ENCODE measurements at places on chromosomes 5 and 9.

- DNase-seq = no peak
Measured at GRCh38 chr9:131554087-131554842, 8.9 kb downstream of the PRRT1B start.

DNA sequence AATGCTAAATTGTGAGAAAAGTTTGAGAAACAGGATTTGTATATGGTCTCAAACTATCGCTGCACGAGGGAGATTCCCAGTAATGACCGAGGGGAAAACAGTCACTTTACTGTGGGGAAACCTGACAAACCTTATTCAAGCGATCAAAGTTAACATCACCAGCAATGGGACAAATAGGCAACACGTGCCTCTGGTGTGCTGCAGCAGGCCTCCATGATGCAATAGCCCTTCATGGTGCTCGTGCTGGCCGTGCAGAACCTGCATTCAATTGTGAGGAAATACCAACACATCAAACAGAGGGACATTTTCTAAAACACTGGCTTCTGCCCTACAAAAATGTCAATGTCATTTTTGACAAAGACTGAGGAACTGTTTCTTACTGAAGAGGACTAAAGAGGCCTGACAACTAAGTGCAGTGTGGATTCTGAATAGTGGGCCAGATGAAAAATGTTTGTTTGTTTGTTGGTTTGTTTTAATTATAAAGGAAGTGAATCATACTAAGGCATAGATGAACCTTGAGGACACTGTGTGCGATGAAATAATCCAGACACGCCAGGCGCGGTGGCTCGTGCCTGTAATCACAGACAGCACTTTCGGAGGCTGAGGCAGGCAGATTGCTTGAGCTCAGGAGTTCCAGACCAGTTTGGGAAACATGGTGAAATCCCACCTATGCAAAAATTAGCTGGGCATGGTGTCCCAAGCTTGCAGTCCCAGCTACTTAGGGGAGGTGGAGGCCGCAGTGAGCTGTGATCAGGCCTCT, 17.6 kb upstream of the MARCHF6 start:
- no peak for DNase-seq

GRCh38 chr9:130433168-130433946, 11.4 kb upstream of the ASS1 start:
- peak; percentile 53 for DNase-seq

DNA sequence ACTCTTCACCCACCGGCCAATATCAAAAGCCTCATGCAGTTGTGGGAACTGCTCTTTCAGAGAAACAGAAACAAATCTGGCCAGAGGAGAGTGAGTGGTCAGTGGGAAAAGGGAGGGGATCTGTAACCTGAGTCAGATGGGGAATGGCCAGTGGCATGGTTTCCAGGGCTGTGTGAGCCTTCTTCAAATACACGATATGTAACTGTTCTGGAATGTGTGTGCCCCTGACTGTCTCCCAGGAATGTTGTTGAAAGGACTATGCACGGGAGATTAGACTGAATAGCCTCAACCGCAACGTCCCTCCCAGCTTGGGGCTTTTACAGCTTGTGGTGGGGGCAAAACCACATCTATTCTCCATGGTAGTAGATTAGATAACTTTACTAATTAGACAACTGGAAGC, 60.8 kb downstream of the SH3TC2 start:
- DNase-seq = no peak

GRCh38 chr5:153711755-153712154, 221.3 kb downstream of the GRIA1 start:
- no peak for DNase-seq

Measured in activated CD4-positive, alpha-beta T cell treated with anti-CD3 and anti-CD28 coated beads, Interleukin-10, Interleukin-2, amounts not matched to agents 100 ng/mL and 50 ng/mL, durations not matched to agents 16 hours and 8 hours (primary cell).